ENCODE measurements at places on chromosomes 5 and 9.

DNA sequence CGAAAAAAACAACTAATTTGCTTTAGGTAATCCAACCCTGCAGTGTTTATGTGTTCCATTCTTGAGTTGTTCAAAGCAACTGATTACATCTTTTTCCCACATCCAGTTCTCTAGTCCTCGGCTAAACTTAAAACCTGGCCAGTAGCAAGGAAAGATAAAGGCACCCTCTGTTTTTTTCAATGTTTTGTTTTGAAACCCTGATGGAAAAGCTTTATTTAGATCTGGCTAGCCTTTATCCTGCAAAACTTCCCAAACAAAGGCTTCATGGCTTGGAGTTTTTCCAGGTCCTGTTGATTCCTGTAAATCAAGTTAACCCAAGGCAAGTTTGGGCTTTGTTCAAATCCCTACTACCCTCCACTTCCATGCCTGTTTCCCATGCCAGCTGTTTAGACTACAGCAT, 105.1 kb downstream of the CEMIP2 start:
- DNase-seq: no peak

- DNase-seq: no peak
These were observed 21.1 kb upstream of the FER start for GRCh38 chr5:108726446-108727235.

DNA sequence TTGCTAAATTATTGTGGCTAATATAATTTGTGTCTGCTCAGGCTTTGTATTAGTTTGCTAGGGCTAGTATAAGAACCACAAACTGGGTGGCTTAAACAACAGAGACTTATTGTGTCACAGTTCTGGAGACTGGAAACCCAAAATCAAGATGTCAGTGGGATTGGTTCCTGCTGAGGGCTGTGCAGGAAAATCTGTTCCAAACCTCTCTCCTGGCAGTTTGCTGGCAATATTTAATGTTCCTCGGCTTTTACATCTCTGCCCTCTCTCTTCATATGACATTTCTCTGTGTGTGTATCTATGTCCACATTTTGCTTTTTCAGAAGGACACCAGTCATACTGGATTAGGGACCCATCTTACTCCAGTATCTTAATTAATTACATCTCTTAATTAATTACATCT, 498.8 kb upstream of the CD180 start:
- DNase-seq: no peak

DNA sequence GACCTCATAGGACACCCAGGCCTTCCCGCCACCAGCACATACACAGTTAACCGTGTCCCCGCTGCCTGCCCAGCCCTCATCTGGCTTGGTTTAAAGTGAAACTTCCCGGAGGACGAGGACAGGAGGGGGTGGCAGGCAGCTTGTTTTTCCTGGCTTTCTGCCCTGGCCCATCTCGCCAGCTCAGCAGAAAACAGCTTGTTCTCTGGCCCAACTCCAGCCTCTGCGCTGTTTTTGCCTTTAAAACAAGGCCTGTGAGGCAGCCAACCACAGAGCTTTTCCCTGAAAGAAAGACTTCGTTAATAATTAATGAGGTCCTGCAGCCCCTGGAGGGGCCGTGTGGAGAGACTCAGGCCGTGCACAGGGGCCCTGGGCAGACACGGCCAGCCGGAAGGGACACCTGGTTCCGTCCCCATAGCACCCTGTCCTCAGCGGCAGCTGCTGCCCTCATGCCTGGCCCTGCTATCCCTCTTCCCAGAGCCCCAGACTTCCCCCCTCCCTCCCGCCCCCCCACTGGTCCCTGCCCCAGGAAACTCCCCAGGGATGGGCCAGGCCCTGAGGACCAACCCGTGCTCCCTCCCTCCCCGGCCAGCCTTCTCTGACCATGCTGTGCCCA, 108.7 kb downstream of the RXRA start:
- no peak for DNase-seq

DNA sequence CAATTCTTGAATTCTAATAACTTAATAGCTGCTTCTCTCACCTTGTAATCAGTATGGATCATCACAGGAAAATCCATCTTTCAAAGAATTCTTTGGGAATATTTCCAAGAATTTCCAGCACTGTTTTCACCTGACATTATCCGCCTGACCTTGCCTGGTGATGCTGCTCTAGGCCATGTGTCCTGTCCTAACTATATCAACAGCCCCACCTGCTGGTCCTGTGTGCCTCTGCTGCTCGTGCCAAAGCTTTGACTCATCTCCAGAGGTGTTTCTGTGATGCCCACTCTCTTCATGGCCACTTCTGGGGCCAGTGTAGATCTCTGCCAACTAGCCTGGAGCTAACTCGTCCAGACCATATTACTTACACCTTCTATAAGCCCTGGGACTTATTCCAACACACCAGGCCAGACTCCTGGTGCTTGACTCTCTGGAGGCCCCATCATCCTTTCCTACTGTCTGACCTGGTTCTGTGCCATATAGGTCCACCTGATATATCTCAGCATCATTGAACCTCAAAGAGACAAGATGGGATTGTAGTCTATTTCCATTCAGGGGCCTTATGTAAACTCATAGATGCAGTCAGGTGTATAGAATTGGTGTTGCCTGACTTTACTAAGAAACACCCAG, 67.5 kb upstream of the CKMT2 start:
- peak; percentile 54 for DNase-seq

DNA sequence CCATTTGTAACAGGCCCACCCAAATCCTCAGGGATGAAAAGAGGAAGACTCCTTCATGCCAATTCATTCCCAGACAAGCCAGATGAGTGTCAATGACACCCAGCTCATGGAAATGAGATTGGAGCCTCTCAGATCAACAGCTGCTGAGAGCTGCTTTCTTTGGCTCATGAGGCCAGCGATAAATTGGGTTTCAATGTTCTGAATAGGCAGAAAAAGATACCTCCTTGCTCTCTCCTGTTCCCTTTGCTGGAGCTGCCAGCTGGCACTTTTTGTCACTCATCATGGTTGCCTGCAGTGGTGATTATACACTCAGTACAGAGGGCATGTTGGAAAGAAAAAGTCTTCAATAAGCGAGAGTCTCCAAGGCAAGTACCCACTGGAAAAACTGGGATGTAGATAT, 47.1 kb downstream of the SH3RF2 start:
- no peak for DNase-seq

GRCh38 chr9:135131488-135131887, 44.0 kb downstream of the OLFM1 start:
- DNase-seq: no peak

GRCh38 chr5:158974775-158975174, 124.9 kb downstream of the EBF1 start:
- DNase-seq: no peak

GRCh38 chr9:89466451-89467277, 31.2 kb downstream of the SEMA4D start:
- peak; percentile 70 for DNase-seq

DNA sequence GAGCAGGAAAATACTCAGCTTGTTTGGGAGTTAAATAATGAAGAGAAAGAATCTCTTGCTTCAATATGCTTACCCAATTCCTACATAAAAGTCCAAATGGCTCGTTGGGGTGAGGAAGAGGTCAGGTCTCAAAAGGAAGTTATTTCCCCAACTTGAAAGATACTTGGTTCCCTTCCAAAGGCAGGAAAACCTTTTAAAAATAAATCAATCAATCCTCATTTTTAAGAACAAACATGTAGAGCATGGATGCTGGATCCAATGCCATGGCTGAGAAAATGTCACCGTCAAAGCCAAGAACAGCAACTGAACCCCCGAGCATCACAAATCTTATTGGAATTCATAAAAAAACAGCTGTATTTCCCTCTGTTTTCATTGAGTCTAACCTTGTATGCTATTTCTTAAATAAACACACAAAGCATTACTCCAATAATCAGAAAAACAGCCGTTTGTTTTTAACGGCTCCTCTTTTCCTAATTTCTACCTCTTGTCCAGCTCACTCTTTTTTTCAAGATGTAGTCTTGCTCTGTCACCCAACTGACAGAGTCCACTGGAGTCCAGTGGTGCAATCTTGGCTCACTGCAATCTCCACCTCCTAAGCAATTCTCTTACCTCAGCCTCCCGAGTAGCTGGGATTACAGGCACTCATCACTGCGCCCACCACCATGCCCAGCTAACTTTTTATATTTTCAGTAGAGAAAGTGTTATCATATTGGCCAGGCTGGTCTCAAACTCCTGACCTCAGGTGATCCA, 140.7 kb downstream of the GNA14 start:
- DNase-seq: no peak

GRCh38 chr5:53011233-53011632, 22.1 kb downstream of the ITGA2 start:
- no peak for DNase-seq

DNA sequence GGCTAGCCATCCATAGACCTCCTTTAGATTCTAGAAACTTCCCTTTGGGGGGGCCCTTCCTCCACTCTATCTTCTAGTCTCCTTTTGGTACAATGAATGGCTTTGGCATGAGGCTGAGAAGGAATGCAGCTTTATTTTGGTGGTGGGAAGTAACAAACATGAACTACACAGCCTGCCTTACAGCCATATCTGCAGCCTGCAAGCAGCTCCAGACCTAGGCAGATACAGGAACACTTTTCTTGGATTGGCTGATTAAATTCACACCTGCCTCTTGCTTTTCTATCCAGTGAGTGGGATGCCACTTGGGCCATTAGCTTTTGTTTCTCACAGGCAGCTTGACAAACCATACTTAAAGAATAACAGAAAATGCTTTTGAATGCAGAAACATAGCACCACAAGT, 28.2 kb downstream of the NR6A1 start:
- DNase-seq: no peak

- no peak for DNase-seq
These were observed 15.5 kb upstream of the LAMC3 start for GRCh38 chr9:130993303-130994030.

DNA sequence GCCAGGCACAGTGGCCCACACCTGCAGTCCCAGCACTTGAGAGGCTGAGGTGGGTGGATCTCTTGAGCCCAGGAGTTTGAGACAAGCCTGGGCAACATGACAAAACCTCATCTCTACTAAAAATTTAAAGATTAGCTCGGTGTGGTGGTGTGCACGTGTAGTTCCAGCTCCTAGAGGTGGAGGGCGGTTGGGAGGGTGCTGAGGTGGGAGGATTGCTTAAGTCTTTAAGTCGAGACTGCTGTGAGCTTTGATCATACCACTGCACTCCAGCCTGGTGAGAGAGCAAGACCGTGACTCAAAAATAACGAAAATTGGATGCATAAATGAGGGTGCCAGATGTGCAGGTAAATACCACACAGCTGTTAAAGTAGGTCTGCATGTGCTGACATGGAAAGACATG, 39.3 kb upstream of the TDRD7 start:
- DNase-seq: no peak

DNA sequence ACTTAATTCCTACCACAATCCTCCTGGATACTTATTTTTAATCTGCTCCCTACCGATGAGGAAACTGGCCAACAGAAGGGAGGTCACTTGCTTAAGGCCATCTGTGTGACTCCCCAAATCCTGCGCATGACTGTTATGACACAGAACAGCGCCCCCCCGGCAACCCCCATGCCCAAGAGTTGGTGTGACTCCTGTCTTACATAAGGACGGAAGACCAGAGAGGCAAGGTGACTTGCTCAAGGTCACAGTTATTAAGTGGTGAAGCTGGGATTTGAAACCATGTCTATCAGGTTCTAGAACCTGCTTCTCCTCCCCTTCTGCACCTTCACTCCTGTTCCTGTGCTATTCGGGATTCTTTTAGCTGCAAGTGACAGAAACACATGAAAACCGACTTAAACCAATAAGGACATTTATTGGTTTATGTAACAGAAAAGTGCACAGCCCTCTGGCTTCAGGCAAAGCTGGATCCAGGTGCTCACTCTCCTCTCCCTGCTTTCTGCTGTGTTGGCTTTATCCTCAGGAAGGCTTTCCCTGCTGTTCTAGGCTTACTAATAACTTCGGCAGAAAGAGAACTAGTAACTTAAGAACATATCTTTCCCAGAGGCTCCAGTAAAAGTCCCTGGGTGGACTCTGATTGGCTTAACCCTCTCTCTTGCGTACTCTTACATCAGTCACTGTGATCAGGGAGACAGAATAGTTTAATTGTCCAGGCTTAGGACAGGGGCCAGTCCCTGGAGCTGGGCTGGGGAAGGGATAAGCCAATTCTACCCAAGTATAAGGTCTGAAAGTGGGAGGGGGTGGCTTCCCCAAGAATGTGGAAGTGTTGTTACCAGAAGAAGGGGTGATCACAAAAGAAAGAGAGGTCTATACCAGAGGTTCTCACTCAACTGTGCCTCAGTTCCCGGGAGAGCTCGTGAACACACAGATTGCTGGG, 43.7 kb downstream of the FGF18 start:
- no peak for DNase-seq

- DNase-seq: no peak
These were observed 67.3 kb downstream of the PSMB7 start for GRCh38 chr9:124347968-124348358.
